ENCODE measurements at places on chromosomes 6 and 20. TPM values are rescaled to one million over a fixed set of nuclear protein-coding genes. Genes with fewer than 3 reads are reported as not detected.

Gene PMEPA1
- 28.8 TPM for total RNA-seq

Gene MUCL3
- not detected for total RNA-seq

Gene YIPF3
- total RNA-seq, result 151 TPM

Gene PNLDC1
- total RNA-seq, result not detected

Gene COL9A1
- total RNA-seq, result not detected

Gene F13A1
- not detected for total RNA-seq

Gene TGM3
- total RNA-seq, result not detected

Gene C20orf144
- total RNA-seq, result 0.24 TPM

Gene SLC22A3
- total RNA-seq, result 2.2 TPM

Gene OOEP
- not detected for total RNA-seq

Gene SLC39A7
- total RNA-seq, result 77.2 TPM

Data from RPMI7951 (cell line).